ENCODE measurements at places on chromosomes 12 and 14. TPM values are rescaled to one million over a fixed set of nuclear protein-coding genes. Genes with fewer than 3 reads are reported as not detected.

- H3K27ac ChIP-seq = no peak overlapping the region
- no peak overlapping the region for H3K4me3 ChIP-seq
- no peak for DNase-seq
- no peaks in the 10 kb centered on the region for H3K27me3 ChIP-seq
Measured at GRCh38 chr14:33880330-33880729, 70.5 kb downstream of the EGLN3 start.

DNA sequence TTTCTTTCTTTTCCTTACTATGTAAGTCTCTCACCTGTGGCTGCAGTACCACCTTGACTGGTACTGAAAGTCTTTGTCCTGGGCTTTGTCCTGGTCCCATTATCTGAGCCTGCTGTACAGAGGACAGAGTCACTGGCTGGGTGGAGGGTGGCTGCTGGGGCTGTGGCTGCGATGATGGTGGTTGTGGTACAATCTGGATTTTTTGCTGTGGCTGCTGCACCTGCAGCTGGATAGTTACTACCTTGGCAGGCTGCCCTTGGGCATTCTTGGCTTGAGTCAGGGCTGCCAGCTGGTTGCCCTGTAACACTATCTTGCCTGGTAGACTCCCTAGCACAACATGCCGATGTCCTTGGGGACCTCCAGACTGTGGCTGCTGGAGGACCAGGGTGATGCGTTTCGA, 27.0 kb downstream of the CHD8 start:
- no peak for DNase-seq
- H3K27ac ChIP-seq = no peak overlapping the region
- H3K4me3 ChIP-seq = no peak overlapping the region

DNA sequence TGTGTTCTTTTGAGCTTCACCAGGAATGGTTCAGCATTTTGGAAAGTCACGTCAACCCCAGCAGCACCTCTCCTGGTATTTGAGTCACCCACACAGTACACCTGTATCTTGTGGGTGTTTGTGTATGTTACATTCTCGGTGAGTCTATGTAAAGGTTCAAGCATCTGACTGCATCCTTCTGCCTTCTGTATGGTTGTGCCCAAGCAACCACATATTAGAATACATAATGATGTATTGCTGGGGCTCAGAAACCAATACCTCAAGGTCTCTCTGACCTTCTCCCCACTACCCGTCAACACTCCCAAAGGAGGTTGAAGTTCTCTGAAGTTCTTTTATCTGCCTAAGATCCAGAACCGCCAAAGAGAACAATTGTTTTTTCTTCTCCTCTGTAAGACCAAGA, 9.2 kb upstream of the TMEM229B start:
- DNase-seq = no peak
- H3K4me3 ChIP-seq = no peak overlapping the region
- H3K27ac ChIP-seq = no peak overlapping the region
- no peaks in the 10 kb centered on the region for H3K4me1 ChIP-seq
- H3K36me3 ChIP-seq = no peaks in the 10 kb centered on the region

DNA sequence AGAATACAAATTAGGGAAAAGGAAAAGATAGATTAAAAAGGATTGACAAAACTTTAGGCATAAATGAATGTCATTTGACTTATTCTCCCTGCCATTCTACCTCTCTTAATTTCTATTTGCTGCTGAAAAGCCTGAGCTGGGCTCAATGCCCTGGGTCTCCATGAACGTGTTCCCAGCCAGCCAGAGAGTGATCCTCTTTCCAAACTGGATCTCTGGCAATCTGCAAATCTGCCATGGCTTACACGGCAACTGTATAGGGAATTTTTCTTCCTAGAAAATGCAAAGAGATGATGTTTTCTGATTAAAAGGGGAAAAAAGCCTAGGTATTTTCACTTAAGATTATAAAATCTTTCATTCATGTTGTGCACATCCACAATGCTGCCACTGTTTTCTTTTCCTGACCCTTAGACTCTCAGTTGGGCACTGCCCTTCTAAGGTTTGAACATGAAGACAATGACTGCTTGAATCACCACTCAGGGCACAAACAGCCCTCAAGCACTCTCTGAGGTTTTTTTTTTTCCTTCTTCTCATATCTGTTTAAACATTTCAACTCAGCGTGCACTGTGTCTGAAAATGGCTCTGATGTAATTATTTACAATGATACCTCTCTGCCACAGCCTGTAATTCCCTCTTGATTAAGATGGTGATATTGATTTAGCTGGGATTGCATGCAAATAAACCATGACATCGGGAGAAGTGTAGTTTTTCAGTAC, 60.3 kb downstream of the DACT1 start:
- H3K27ac ChIP-seq = no peak overlapping the region
- no peak overlapping the region for H3K4me3 ChIP-seq
- no peaks in the 10 kb centered on the region for H3K4me1 ChIP-seq
- no peaks in the 10 kb centered on the region for H3K36me3 ChIP-seq
- DNase-seq = no peak

DNA sequence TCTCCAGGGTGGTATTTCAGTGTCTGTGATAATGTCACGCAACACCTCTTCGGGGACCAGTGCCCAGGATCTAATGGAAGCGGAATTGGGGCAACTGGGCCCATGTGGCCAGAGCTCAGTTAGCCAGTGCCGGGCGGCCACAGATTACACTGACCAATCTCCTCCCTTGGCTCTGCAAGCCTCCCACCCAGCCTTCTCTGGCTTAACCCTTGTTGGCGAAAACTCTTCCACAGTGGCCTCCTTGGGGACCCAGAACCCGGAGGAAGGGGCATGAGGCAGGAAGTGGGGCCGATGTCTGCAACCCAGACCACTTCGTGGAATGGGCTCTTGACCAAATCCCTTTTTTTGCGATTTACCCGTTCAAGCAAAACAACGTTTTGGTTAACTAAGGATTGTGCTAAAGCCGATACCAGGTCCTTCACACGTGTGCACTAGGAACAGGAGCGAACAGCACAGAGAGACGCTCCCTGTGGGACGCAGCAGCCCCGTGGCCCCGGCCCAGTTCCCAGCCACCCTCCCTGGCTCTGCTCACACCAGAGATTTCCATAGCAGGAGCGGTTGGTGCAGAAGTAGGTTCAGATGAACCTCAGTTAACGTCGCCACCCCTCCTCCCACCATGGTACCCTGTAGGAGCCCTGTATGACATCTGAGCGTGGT, 38.2 kb downstream of the SLC8B1 start:
- no peak for DNase-seq
- H3K27ac ChIP-seq = no peak overlapping the region
- no peaks in the 10 kb centered on the region for H3K36me3 ChIP-seq
- H3K27me3 ChIP-seq = no peaks in the 10 kb centered on the region
- H3K4me1 ChIP-seq = peaks cover 14% of the 10 kb centered on the region

GRCh38 chr14:89672636-89673511, 255.8 kb upstream of the FOXN3 start:
- DNase-seq = no peak
- no peak overlapping the region for H3K27ac ChIP-seq
- no peaks in the 10 kb centered on the region for H3K36me3 ChIP-seq
- H3K4me1 ChIP-seq = peaks cover 4% of the 10 kb centered on the region
- H3K27me3 ChIP-seq = no peaks in the 10 kb centered on the region

- no peak overlapping the region for H3K4me3 ChIP-seq
- no peaks in the 10 kb centered on the region for H3K27me3 ChIP-seq
- no peak for DNase-seq
Measured at GRCh38 chr12:103105971-103106597, 148.6 kb downstream of the ASCL1 start.

DNA sequence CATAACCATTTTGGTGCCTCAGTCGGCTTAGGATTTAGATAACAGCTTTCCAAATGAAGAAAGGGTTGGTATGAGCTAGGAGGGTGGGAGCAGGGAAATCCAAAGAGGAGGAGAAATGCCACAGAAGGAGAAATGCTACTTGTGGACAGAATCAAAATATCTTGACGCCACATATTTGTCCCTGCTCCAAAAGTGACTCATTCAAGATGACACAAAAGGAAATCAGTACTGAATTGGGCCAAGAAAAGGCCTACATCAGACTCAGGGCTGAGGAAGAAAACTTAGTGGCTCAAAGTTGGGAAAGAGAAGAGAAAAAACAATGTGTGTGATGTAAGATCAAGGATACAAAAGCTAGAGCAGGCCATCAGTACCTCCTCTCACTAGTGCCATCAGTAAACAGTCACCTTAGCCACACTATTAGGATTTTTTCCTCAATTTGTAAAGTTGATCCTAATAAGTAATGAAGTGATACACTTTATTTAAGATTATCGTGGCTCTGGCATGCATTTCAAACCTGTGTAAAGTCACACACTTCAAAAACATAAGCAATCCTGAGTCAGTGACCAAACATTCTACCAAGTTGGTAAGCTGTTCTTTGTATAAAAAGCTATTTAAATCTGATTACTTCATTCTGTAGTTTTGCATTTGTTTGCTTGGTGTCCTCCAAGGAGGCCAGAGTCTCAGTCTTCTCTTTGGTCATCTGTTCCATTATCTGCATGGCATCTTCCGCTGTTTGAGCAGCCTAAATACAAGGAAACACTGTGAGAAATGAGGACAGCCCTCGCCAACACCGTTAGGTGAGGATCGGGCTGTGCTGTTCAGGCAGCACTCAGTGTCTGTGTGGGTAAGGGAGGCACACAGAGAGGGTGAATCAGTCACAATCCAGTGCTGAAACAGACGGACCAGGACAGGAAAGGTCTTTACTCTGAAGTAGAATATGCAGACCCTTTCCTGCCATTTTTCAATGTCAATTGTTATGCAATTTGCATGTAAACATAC, 52.6 kb upstream of the VPS33A start:
- DNase-seq = peak; percentile 96
- H3K4me3 ChIP-seq = peak overlapping the region; percentile 16
- no peaks in the 10 kb centered on the region for H3K27me3 ChIP-seq
- H3K36me3 ChIP-seq = peaks cover 33% of the 10 kb centered on the region

DNA sequence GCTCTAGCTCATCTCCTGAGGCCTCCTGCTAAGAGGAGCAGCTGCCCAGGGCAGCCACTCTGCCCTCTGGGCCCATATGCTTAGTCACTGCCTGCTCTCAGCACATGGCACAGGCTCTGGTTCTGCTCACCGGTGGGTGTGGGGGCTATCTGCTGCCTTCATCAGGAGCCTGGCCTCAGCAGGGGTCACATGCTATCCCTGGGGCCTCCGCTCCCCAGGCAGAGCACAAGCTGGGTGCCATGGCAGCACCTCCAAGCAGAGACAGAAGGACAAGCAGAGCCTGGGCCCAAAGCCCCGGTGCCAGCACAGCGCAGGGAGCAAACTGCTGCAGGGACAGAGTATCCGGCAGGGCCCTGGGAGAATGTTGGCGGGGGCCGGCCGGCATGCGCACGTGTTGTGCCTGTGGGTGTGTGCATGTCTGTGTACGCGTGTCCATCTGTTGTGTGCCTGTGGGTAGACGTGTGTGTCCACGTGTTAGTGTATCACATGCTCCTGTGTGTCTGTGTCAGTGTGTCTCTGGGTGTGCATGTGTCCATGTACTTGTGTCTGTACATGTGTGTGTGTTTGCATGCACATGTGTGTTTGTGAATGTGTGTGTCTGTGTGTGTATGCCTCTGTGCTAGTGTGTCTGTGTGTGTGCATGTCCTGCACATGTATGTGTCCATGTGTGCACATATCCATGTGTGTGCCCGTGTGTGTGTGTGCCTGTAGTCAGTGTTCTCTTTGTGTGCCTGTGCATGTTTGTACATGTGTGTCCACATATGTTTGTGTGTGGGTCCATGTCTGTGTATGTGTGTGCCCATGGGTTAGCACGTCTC, 326.9 kb downstream of the TMEM121 start:
- no peaks in the 10 kb centered on the region for H3K27me3 ChIP-seq
- no peak overlapping the region for H3K27ac ChIP-seq
- no peak overlapping the region for H3K4me3 ChIP-seq
- H3K36me3 ChIP-seq = no peaks in the 10 kb centered on the region
- H3K4me1 ChIP-seq = no peaks in the 10 kb centered on the region

DNA sequence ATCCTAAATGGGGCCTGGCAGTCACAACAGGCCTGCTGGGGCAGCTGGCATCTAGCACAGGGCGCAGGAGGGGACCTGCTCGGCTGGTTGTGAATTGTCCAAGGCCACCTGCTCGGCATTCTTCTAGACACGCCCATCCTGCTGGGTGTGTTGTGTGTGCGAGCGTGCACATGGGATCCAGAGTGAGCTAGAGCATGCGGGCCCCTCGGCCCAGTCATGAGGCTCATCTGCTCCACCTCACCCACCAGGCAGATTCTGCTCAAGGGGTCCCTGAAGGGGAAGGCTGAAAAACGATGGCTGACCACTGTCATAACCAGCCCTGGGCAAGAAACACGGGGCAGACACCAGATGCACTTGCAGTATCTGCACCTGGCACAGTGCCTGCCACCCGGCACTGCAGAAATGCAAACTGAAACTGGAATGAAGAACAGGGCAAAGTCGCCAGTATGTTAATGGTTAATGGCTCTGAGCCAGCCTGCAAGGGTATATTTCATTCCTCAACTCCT, 31.8 kb downstream of the MAX start:
- no peak overlapping the region for H3K27ac ChIP-seq
- H3K4me1 ChIP-seq = no peaks in the 10 kb centered on the region
- no peak overlapping the region for H3K4me3 ChIP-seq
- DNase-seq = no peak
- peaks cover 12% of the 10 kb centered on the region for H3K36me3 ChIP-seq

GRCh38 chr14:75783184-75783583, 122.1 kb downstream of the TTLL5 start:
- no peaks in the 10 kb centered on the region for H3K4me1 ChIP-seq
- peaks cover 16% of the 10 kb centered on the region for H3K36me3 ChIP-seq
- no peak for DNase-seq
- no peak overlapping the region for H3K27ac ChIP-seq

GRCh38 chr12:3204730-3205531, 127.8 kb downstream of the TSPAN9 start:
- no peaks in the 10 kb centered on the region for H3K36me3 ChIP-seq
- no peak overlapping the region for H3K4me3 ChIP-seq
- H3K4me1 ChIP-seq = peaks cover 22% of the 10 kb centered on the region
- no peak for DNase-seq
- H3K27me3 ChIP-seq = peaks cover 17% of the 10 kb centered on the region
- H3K27ac ChIP-seq = no peak overlapping the region

Gene HCAR1
- not detected for total RNA-seq

Gene MGP
- not detected for total RNA-seq

Gene RFX4
- total RNA-seq = 0.07 TPM

Gene HNF1A
- total RNA-seq = not detected

Gene TRHDE
- total RNA-seq = 0.87 TPM

Gene CLEC4D
- total RNA-seq = not detected

Gene KRT6A
- 0.95 TPM for total RNA-seq

Gene AMHR2
- total RNA-seq = not detected
